Upper lobe of right lung (tissue), 1 donor: ENCODE measurements at places on chromosomes 2 and 18. TPM values are rescaled to one million over a fixed set of nuclear protein-coding genes. Genes with fewer than 3 reads are reported as not detected.

DNA sequence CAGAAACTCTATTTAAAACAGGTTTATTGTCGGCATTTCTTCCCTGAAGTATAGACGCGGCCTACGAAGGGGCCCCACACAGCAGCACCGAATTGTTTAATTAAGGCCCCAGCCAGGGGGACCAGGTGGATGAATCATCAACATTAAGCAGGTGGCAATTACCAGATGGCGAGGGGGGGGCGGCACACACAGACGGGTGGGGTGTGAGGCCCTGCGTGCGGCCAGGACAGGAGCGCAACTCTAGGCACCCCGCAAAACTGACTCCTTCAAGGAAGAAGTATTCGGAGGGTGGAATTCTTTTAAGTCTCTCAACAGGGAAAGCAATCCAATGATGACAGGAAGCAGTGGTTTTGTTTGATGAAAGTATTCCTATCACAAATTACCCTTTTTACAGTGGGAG is 830.4 kb downstream of the GALR1 start:
- no peaks in the 10 kb centered on the region for H3K27me3 ChIP-seq
- H3K4me1 ChIP-seq = no peaks in the 10 kb centered on the region
- H3K27ac ChIP-seq = no peak overlapping the region
- DNase-seq = no peak

GRCh38 chr2:36692121-36692520 is 4.4 kb upstream of the VIT start:
- H3K4me1 ChIP-seq = no peaks in the 10 kb centered on the region
- no peaks in the 10 kb centered on the region for H3K27me3 ChIP-seq
- H3K36me3 ChIP-seq = no peaks in the 10 kb centered on the region
- DNase-seq = no peak

- peak within 1 kb of the TSS; percentile 48 for H3K27ac ChIP-seq
- peak; percentile 78 for DNase-seq
- H3K27me3 ChIP-seq = no peaks in the 10 kb centered on the region
- peak within 1 kb of the TSS; percentile 55 for H3K4me3 ChIP-seq
- H3K36me3 ChIP-seq = no peaks in the 10 kb centered on the region
Observed at GRCh38 chr18:5543773-5544389, at the start of gene EPB41L3. Gene EPB41L3 (minus strand): TSS chr18:5543997. CDS start chr18:5489183, 54,814 bp downstream.

- H3K4me3 ChIP-seq = no peak overlapping the region
- no peaks in the 10 kb centered on the region for H3K4me1 ChIP-seq
- H3K27me3 ChIP-seq = no peaks in the 10 kb centered on the region
Observed at GRCh38 chr2:162254236-162254871, 11.1 kb upstream of the FAP start.

DNA sequence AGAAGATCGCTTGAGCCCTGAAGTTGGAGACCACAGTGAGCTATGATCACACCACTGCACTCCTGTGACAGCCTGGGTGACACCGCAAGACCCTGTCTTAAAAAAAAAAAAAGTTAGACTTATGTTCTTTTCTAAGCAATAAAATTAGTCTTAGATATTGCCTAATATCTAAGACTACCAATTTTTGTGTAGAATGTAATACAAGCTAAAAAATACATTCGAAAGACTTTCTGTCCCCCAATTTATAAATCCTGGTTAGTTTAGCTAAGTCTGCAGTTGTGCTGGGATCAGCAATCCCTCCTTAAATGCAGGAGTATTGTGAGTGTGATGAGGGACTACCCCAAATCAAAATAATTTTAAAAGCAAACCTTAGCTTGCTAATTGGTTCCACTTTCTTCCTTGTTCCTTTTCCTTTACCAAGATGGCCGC is 358 bp upstream of the STAMBP start:
- DNase-seq = no peak
- H3K27ac ChIP-seq = peak overlapping the region; percentile 95
- peaks cover 17% of the 10 kb centered on the region for H3K4me1 ChIP-seq
- no peaks in the 10 kb centered on the region for H3K27me3 ChIP-seq

DNA sequence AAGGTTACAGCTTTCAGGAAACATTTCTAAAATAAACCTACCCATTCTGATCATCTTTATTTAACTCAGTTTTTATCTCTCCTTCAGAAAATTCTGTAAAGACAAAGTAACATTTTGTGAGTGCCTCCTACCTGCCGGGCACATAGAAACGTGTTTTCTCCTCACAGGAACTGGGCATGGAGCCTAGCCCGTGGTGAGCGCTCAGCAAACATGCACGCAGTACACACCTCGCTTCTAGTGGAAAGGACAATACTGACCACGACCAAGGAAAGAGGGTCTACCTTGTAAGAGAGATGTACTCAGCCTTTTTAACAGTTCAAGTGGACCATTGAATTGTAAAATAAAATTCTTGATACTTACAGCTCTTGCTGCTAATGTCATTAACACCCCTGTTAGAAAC is 24.8 kb upstream of the KIDINS220 start:
- no peaks in the 10 kb centered on the region for H3K4me1 ChIP-seq
- H3K27me3 ChIP-seq = no peaks in the 10 kb centered on the region

GRCh38 chr2:43105586-43106558 is 120.5 kb downstream of the ZFP36L2 start:
- no peak for DNase-seq
- no peaks in the 10 kb centered on the region for H3K27me3 ChIP-seq
- H3K4me1 ChIP-seq = peaks cover 75% of the 10 kb centered on the region
- H3K4me3 ChIP-seq = no peak overlapping the region
- no peaks in the 10 kb centered on the region for H3K36me3 ChIP-seq

SLC8A1 gene
- 53.8 TPM for total RNA-seq

CFC1 gene
- total RNA-seq = 0.38 TPM

HOXD4 gene
- 0.84 TPM for total RNA-seq
